ENCODE measurements at places on chromosomes 5 and 9. TPM values are rescaled to one million over a fixed set of nuclear protein-coding genes. Genes with fewer than 3 reads are reported as not detected.

DNA sequence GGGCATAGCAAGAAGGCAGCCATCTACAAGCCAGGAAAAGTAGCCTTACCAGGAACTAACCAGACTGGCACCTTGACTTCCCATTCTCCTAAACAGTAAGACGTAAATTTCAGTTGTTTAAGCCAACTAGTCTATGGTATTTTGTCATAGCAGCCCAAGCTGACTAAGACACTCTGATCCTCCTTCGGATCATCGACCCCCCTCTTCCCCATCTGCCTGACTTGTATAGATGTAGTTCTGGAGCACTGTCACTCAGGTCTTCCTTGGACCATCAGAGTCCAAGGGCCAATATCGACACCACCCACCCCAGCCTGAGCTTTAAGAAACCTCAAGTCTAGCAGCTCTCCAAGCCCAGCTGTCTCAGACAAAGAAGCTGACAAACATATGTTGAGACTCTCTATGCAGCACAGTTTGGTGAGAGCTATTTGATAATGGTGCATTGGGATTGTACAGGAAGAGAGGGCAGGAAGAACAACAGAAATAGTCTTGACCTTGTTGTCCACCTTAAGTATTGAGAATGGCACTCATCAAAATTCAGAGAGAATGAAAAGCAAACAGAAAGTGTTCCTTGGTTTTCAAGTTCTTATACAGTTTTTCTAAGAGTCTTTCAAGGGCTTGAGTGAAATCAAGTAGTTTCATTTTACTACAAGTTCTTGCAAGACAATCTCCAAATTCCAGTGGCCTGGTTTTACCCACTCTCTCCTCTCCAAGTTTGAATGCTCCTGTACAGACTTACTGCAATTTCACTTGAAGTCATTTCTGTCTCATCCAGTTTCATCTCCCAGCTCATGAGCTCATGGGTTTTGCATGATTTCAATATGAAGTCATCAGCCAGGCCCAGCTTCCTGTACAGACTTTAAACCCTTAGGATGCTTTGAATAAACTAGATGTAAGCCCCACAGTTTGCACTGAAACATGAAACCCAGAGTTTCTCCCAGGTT, 122.3 kb upstream of the RAI14 start:
- no peak for DNase-seq

GRCh38 chr9:9133526-9133925, 1333.9 kb upstream of the DMAC1 start:
- no peak for DNase-seq

DNA sequence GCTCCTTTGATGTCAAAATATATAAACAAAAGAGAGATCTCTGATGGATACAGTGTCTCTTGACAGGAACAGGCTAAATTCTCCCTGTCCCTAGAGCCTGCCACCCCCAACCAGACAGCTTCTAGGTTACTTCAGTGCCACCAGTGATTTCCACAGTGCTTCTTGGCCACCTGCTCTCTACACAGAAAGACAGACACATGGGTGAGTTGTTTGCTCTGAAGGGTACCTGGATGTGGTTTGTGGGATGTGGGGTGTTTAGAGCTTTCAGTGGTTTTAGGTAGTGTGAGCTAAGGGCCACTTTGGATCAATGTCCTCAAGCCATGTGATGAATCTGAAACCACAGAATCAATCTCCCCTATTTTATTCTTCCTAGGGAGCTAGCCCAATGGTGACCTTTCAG, 125.4 kb downstream of the ANKRD18B start:
- no peak for DNase-seq

ENTPD8 gene
- total RNA-seq, result 0.57 TPM

HDHD3 gene
- total RNA-seq, result 20.9 TPM

COL5A1 gene
- total RNA-seq, result 79.6 TPM
